ENCODE measurements at places on chromosomes 7 and 10.

DNA sequence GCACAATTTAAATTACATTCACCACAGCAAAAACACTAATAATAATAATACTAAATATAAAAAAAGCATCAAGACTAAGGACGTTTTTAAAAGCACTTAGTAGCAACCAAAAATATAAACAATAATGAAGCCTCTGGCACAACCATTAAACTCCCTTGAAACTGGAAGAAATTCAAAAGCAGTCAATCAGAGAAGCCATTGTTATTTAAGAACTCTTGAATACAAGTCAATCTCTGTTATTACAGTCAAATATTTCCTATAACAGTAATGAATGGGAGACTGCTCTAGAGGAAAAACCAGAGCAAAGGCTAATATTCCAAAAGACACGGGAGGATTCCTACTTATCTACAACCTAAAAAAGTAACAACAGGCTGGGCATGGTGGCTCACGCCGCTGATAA is 164.2 kb downstream of the KMT2E start:
- no peak for DNase-seq

GRCh38 chr7:14714161-14714728 is 188.3 kb downstream of the DGKB start:
- no peak for DNase-seq

GRCh38 chr10:97428572-97428981 is 2.6 kb downstream of the PGAM1 start:
- no peak for DNase-seq

DNA sequence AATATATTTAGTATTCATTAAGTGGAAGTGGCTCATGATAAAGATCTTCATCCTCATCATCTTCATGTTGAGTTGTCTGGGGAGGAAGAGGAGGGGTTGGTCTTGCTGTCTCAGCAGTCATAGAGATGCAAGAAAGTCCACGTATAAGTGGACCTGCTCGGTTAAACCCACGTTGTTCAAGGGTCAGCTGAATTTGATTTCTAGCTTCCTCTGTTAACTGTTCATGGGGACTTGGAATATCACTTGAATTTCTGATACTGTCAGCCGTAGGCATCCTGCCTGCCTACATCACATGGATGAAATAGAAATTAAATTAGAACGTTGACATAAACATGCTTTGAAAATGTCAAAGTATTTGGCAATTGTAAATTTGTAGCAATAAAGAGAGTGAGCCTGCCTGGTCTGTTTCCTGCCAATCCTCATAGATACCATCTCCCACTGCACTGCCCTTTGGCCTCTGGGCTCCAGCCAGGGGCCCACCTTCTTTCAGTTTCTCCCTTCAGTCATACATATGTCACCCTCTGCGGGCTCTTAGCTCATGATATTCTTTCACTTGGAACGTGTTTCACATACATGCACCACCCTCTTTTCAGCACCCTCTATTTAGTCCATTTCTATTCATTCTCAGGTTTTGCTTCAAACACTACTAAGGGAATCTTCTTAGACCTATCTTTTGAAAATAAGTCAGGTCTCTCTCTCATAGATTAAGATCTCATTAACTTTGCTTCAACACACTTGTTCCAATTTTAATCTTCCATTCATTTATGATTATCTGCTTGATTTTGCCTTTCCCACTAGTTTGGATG is 376.3 kb downstream of the IPMK start:
- no peak for DNase-seq

DNA sequence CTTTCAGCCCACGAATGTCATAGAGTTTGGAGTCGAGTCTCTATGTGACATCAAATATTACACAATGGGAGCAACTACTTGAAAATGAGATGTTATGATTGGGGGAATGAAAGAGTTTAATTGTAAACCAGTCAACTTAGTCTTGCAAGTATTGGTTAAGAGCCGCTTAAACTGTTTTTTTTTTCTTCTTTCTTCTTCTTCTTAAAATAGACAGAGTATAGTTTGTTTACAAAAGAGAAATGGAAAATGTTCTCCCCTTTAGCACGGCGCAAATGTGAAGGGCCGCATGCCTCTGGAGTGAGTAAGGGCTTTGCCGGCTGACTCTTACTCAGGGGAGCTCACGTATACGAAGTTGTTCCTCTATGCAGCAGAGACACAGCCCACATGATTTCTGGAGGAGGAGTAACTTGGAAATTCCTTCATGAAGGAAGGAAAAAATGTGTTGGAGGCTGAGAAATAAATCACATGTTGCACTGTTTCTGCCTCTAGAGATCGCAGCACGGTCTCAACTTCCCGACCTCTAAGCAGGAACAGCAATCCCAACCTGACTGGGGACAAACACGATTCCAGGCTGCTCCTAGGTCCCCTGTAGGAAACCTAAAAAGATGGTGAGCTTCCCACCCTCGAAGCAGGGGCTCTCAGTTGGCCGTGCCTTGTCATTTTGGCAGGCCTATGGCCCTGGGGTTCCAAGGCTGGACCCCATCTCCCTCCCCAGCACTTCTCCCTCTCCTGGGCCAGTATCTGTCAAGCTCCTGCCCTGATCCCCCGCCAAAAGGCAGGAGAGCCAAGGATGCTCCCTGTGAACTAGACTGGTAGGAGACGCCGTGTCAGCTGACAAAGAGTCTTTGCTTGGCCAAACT is 44.8 kb downstream of the MYOF start:
- no peak for DNase-seq

- DNase-seq: no peak
These were observed 314.4 kb upstream of the BMPER start for GRCh38 chr7:33590916-33591315.

- no peak for DNase-seq
These were observed 97.7 kb upstream of the PDLIM1 start for GRCh38 chr10:95388539-95388938.

- no peak for DNase-seq
These were observed 63.8 kb downstream of the ZNF438 start for GRCh38 chr10:30967650-30968410.

DNA sequence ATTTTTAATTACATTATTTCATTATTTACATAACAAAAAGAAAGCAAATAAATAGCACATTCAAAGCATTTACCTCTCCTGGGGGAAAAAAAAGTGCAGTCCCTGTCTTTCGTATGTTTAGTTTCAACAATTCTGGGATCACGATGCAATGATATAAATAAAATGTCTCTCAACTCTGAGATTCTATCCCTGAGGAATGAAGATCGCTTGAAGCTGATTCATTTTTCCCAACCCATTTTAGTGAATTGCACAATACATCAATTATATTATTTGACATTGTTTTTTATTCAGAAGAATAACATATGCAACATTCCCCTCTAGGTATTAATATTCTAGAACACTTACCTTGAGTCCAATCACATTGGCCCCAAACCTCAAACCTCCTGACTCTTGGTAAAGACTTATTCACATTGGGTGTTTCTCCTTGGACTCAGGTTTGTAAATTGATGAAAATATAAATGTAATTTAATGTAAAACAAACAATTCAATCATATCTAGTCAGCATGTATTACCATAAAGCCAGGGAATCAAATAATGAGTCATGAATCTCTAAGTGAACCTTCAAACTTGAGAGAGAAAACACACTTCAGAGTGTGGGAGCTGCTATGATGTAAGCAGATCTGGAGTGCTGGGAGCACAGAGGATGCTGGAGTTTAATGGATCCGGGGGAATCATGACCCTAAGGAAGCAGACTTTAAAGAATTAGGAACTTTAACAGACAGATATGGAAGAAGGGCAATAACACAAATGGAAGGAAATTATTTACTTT is 5.3 kb upstream of the SCIN start:
- no peak for DNase-seq

DNA sequence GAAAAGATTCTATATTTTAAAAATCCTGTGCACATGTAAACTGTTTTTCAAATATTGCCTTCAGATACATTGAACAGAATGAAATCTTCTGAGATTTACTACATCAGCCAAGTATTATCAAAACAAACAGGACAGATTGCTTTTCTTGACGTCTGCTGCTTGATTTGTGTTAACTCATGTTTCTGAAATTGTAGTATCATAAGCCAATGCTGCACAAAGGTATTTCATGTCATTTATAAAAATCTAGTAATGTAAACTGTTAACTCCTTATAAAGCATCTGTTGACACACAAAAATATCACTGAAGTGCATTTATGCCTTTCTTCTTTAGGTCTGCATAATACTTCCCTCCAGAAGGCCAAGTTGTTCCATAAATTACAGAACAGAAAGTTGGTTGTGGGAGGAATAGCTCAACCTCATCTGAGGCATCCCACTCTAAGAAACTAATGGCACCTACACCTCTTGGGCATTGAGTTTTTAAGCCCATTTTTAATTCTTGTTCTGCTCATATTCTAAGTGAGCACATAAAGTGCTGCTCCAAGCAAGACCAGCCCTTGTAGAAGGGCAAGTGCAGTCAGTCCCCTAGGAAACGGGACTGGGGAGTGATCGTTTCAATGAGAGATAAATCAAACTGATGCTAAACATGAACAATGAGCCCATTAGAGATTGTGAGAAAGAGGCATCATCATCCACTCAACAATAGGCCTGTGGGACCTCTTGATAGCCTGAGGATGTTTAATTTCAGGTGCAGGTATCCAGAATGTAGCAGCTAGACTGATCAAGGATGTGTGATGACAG is 28.5 kb downstream of the CAV1 start:
- DNase-seq: no peak
